ENCODE measurements at places on chromosomes 1 and 21.

GRCh38 chr1:43781574-43781973 is 74.2 kb downstream of the ST3GAL3 start:
- H3K36me3 ChIP-seq: peaks cover 39% of the 10 kb centered on the region
- H3K27me3 ChIP-seq: no peaks in the 10 kb centered on the region
- no peak for DNase-seq

DNA sequence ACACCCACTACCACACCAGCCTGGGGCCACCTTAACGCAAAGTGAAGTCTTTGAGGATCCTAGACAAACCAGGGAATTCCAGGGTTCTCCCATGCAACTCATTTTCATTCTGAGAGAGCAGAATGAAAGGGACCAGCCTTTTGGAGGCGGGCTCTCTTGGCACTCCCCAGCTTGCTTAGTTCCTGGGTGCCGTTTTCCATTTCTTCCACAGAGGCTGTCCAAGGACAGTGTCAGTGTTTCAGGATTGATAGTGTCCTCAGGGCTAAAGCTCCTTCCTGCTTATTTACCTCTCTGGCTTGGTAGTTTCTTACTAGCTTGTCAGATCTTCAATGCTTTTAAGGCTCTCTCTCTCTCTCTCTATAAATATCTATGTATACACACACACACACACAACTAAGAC is 30.1 kb upstream of the GNG4 start:
- DNase-seq: no peak
- no peaks in the 10 kb centered on the region for H3K4me1 ChIP-seq

- H3K4me1 ChIP-seq: peaks cover 3% of the 10 kb centered on the region
- no peak overlapping the region for H3K27ac ChIP-seq
- H3K4me3 ChIP-seq: no peak overlapping the region
- H3K36me3 ChIP-seq: no peaks in the 10 kb centered on the region
- peaks cover 7% of the 10 kb centered on the region for H3K27me3 ChIP-seq
Measured at GRCh38 chr1:93997756-93998155, 88.5 kb upstream of the GCLM start.

DNA sequence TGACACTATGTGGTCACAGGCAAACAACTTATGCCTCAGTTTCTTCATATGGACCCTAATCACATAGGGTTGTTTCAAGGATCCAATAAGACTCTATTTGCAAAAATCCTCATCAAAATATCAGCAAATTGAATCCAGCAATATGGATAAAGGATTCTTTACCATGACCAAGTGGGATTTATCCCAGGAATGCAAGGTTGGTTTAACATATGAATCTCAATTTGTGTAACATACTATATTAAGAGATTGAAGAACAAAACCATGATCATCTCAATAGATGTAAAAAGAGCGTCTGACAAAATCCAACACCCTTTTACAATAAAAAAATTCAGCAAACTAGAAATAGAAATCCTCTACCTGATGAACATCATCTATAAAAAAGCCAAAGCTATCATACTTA is 23.9 kb downstream of the ARHGEF11 start:
- H3K4me3 ChIP-seq: no peak overlapping the region
- H3K4me1 ChIP-seq: no peaks in the 10 kb centered on the region
- H3K27ac ChIP-seq: no peak overlapping the region
- peaks cover 9% of the 10 kb centered on the region for H3K27me3 ChIP-seq
- peaks cover 5% of the 10 kb centered on the region for H3K36me3 ChIP-seq

DNA sequence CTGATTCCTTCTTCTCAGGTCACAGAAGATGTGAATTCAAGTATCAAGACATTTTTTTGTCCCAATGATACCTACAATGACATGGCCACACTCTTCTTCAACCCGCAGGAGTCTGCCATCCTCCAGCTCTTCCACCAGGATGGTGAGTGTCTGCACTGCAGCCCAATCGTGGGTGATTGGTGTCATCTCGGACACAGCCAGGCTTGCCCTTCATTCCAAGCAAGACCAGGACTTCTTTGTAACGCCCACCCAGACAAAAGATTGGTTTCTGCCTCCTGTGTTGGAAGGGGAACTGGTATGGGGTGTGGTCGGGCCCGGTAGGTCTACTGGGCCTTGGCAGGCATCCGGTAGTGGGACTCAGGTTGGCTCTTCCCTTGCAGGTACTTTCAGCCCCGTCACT is 14.1 kb downstream of the NPPA start:
- peaks cover 43% of the 10 kb centered on the region for H3K36me3 ChIP-seq
- DNase-seq: no peak
- H3K27me3 ChIP-seq: no peaks in the 10 kb centered on the region
- peaks cover under 1% of the 10 kb centered on the region for H3K4me1 ChIP-seq
- no peak overlapping the region for H3K4me3 ChIP-seq

DNA sequence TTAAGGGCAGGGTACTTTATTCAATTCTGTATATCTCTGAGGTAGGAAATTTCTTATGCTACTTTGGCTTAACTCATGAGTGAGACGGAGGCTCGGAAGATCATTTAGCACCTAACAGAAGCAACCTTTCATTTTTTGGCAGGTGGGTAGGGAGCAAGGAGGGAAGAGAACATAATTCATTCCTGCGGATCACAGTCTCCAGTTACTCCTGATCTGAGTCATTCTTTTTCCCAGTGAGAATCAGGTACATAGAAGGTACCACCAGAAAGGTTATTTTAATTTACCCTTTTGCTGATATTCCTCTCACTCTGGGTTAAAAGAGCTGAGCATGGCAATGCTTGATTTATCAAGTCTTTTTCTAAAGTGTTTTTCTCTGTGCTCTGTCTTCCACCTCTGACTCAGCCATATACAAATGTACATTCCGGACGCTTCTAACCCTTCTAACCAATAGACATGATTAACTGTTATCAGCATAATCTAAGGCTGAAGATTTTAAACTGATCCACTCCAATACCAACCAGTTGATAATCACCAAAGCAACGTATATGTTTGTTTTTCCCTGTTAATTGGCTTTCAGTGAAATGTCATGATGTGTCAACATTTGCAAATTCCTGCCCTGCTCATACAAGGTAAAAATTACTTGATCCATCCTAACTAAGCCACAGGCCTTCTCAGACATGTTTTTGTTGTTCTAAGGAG is 271.7 kb downstream of the DUSP10 start:
- no peak overlapping the region for H3K4me3 ChIP-seq
- no peaks in the 10 kb centered on the region for H3K4me1 ChIP-seq
- DNase-seq: no peak
- H3K27ac ChIP-seq: no peak overlapping the region
- H3K27me3 ChIP-seq: peaks cover 13% of the 10 kb centered on the region
